ENCODE measurements at places on chromosomes 5 and 9. TPM values are rescaled to one million over a fixed set of nuclear protein-coding genes. Genes with fewer than 3 reads are reported as not detected.

GRCh38 chr9:118446943-118447639 lies 742.9 kb downstream of the TLR4 start:
- DNase-seq = no peak

GRCh38 chr5:60177596-60177995 lies 284.1 kb upstream of the PDE4D start:
- no peak for DNase-seq

GRCh38 chr9:94110821-94111252 lies 26.6 kb downstream of the PTPDC1 start:
- DNase-seq = no peak

GRCh38 chr5:180353048-180353979 lies at the start of gene GFPT2:
GFPT2 (minus strand) TSS chr5:180353336; CDS start chr5:180353217, 119 bp downstream.
- no peak for DNase-seq

DNA sequence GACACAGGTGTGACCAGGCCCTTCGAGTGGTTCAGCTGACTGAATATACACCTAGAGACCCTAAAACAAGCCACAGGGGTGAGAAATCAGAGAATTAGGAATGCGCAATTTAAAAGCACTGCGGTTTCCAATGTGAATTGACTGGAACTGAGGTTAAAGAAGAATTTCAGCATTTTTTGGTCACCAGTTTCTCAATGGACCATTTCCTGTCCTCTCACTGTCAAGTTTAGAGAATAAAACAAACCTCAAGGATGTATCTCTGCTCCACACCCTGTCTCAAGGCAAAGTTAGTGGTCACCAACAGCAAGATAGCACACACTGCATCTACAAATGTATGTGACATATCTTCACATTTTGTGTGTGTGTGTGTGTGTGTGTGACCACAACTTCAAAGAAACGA lies 143.8 kb upstream of the MAP3K1 start:
- DNase-seq = no peak

GRCh38 chr5:158039441-158039840 lies 180.5 kb upstream of the CLINT1 start:
- no peak for DNase-seq

DNA sequence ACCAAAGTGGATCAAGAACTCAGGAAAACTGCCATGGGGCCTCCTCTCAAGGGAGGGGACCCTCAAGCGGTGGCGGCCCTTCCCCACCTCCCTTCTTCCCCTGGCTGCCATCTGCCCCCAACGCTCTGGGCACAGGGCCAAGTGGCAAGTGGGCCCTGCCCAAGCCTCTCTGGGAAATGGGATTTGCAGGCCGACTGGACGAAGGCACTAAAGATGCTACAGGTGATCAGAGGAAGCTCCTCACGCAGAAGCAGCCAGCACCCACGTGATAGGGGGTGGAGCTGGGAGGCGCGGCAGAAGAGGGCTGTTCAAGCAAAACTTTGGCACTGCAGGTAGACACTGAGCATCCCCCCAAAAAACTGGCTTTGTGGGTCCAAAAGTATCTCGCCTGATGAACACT lies 52.7 kb upstream of the UBTD2 start:
- no peak for DNase-seq

GRCh38 chr5:107127878-107128277 lies 542.9 kb downstream of the EFNA5 start:
- DNase-seq = no peak

DNA sequence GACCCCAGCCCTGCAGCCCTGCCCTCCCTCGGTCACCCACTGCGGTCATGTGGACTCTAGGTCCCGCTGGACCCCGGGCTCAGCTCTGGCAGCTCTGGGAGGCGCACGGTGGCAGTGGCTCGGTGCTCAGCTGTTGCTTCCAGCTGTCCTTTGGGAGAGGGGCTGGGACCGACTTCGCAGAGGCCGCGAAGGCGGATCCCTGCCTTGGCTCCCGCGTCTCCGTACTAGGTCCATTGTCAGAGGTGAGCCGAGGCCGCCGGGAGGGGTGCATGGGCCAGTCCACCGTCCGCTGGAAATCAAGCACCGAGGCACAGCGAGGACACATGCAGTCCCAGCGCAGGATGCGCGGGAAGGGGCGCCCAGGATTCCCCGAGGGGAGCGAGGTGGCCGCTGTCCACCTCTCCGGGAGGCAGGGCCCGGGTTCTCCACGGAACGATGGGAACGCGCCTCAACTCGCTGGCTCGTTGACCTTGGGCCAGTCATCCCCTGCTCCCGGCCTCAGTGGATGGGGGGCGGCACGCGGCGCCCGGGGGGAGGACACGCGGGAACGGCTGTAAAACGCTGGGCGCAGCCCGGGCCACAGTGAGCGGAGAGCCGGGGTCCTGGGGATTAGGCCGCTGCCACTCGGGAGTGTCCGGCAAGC lies 732 bp downstream of the GBGT1 start:
- no peak for DNase-seq

DNA sequence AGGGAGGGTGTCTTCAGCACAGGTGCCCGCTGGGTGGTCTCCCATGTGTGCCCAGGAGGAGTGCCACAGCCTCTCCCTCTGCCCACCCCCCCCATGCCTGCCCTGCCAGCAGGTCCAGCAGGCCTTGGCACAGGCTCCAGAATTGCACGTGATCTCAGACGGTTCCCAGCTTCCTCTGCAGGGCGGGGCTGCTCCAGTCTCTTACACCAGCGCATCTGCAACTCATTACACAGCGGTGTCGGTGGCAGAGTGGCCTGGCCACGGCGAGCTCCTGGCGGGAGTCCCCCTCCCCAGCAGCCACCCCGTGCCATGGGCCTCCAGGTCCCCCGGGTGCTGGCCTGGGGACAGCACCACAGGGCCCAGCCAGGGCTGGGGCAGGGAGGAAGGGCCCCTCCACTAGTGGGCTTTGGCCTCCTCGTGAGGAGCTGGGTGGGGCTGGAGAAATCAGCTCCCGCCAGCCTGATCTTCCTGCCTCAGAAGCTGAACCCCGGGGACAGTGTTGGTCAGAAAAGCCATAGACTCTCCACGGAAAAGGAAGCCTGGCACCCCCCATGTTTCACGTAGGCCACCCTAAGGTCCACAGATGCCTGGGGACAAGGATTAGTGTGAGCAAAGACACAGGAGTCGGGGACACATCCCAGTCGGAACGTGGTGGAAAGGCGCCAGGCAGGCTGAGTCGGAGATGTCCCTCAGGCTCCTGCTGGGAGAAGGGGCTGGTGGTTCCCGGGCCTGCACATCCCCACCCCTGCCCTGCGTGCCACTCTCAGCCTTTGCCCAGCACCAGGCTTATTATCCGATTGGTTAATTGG lies 40.2 kb downstream of the RXRA start:
- DNase-seq = no peak

GRCh38 chr5:98330871-98331270 lies 442.6 kb upstream of the RGMB start:
- no peak for DNase-seq

- DNase-seq = no peak
These were observed 81.8 kb upstream of the RASA1 start for GRCh38 chr5:87185838-87186237.

GRCh38 chr9:38073882-38074281 lies 4.9 kb upstream of the SHB start:
- no peak for DNase-seq

DNA sequence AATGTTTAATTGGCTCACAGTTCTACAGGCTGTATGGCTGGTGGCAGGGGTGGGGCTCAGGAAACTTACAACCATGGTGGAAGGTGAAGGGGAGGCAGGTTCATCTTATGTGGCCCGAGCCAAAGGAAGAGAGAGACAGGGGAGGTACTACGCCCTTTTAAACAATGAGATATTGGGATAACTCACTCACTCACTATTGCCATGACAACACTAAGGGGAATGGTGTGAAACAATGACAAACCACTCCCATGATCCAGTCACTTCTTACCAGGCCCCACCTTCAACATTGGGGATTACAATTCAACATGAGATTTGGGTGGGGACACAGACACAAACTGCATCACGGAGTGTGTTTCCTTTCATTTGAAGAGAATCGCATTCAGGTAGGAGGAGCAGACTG lies 220.9 kb downstream of the GADD45G start:
- no peak for DNase-seq

GRCh38 chr5:131297886-131298285 lies 34.0 kb downstream of the CDC42SE2 start:
- DNase-seq = no peak

DNA sequence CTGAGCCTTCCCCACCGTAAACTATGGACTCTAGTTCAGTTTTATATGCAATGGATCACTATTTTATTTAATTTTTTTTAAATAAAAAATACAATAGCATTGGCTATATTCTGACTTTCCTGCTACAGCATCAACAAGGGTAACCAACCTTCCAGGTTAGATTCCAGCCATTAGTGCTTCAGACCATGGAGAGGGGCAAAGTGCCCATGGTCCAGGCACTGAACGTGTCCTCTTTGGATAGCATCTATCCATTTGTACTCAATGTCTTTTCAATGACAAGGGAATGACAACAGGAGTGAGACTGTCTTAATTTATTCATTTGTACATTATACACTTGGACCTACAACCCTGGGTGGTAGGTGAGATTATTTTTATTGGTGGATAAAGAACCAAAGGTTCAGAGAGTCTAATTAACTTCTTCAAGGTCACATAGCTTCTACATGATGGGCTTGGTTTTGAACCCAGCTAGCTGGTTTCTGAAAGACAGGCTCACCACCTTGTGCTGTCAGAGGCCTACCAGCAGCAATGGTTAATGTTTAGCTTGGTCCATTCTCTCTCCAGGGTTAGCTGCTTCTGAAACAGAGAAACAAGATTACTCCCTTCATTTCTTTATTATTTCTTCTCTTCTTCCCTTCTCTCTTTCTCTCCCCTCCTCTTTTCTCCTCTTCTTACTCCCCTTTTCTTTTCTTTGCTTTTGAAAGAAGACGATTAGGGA lies 11.5 kb downstream of the TMEM171 start:
- DNase-seq = no peak

DNA sequence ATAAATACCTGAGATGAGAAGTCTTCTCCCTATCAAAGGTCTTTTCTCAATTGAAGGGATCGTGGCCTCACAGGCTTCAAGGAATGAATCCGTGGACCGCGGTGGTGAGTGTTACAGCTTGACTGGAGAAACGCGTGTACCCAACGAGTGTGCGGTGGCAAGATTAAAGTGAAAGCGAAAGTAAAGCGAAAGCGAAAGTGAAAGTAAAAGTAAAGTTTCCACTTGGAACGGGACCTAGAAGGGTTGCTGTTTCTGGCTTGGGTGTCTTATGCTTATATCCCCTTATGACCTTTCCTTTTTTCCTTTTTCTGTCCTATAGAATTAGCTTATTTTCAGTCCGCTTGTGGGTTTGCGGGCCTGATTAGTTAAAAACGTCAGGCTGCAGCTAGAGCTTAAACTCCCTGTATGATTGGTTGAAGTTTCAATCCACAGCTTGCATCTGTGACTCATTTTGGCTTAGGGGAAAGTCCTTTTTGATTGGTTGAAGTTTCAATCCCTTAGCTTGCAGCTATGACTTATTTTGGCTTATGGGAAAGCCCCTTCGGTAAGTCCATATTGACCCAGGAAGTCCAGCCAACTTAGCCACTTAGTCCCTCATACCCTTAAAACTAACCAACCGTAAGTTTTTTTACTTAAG lies 924.3 kb upstream of the CDH10 start:
- DNase-seq = no peak

DNA sequence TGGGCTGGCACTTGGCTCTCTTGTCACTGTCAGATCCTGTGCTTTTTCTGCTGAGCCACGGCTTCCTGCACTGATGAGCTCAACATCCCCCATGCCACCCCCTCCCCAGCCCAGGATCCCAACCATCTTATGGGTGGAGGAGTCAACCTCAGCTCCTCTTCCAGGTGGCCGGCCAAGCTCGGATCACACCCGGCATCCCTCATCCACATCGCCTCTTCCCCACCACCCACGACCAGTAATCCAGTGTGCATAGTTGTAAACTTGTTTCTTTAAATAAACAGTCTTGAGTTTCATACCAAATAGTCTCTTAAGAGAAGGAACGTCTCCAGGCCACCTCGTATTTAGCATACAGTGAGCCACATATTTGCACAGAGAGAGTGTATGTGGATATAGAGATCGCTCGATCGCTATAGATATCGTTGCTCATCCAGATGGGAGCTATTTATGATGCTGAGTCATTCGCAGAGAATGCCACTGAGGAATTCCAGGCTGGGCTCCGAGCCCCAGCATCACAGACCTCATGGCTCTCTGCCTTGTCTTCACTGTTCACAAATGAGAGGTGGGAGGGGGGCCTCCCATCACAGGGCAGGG lies 61.8 kb upstream of the CPLX2 start:
- DNase-seq = peak; percentile 16

DNA sequence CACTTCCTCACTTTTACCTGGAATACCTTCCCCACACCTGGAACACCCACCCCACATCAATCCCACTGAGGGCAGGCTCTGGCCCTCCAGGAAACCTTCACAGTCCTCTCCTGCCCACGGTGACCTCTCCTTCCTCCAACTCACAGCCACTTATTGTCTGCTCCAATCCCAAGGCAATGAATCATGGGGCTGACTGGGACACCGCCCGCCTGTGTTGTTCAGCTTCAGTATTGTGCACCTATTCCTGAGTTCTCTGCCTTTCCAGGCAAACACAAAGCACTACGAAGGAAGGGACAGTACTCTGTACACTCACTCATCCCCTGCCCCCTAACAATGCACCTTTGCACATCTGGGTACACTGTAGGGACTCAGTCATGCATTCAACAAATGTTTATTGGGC lies 7.3 kb downstream of the PCDH1 start:
- no peak for DNase-seq

DNA sequence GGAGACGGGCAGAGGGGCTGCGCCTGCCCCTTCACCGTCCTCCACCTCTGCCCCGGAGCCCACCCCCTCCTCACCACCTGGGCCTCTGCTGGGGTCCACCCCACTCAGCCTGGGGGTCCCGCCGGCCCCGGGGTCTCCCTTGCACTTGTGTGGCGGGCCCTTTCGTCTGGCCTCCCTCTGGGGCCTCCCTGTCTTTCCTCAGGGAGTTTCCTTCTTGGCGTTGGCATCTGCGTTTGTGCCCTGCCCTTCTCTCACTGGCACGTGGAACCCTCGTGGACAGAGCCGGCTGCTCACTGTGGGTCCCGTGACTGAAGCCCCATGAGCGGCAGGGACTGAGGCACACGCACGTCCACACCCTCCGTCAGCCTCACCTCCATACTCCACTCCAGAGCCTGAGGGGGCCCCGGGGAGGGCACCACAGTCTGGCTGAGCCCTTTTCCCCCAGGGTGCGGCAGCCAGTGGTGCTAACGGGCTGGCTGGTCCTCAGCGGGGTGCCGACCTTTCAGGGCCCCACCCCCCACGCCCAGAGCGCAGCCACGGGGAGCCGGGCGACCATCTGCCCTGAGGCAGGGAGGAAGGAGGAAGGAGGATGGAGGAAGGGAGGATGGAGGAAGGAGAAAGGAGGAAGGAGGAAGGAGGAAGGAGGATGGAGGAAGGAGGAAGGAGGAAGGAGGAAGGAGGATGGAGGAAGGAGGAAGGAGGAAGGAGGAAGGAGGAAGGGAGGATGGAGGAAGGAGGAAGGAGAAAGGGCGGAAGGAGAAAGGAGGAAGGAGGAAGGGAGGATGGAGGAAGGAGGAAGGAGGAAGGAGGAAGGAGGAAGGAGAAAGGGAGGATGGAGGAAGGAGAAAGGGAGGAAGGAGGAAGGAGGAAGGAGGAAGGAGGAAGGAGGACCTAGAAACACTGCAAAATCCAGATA lies 53.0 kb upstream of the NRARP start:
- DNase-seq = no peak

Gene HTR1A
- not detected for total RNA-seq

Gene F2R
- 105 TPM for total RNA-seq

Gene LCN6
- total RNA-seq = not detected

Gene MELK
- total RNA-seq = 16.0 TPM

Gene GABBR2
- total RNA-seq = 9.7 TPM

Gene HARS1
- total RNA-seq = 80.6 TPM

Gene POLR3G
- 10.9 TPM for total RNA-seq

Gene TMEM252
- total RNA-seq = not detected

Gene KIF12
- 15.8 TPM for total RNA-seq

Gene TSSK1B
- total RNA-seq = not detected

All from kidney epithelial cell (primary cell).